ENCODE measurements at places on chromosomes 7 and 10.

- peak; percentile 35 for DNase-seq
Measured at GRCh38 chr10:794382-794956, 105.0 kb upstream of the DIP2C start.

GRCh38 chr10:125700355-125700911 is 17.5 kb upstream of the TEX36 start:
- no peak for DNase-seq

DNA sequence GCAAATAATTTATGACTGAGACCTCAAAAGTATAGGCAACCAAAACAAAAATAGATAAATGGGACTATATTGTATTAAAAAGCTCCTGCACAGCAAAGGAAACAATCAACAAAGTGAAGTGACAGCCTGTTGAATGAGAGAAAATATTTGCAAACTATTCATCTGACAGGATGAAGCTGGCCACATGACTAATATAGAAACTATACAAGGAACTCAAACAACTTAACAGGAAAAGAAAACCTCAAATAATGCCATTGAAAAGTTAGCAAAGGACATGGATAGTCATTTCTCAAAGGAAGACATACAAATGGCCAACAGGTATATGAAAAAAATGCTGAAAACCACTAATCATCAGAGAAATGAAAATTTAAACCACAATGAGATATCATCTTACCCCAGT is 245.1 kb downstream of the STK31 start:
- no peak for DNase-seq

GRCh38 chr7:104123786-104124185 is 84.0 kb downstream of the ORC5 start:
- DNase-seq = no peak

DNA sequence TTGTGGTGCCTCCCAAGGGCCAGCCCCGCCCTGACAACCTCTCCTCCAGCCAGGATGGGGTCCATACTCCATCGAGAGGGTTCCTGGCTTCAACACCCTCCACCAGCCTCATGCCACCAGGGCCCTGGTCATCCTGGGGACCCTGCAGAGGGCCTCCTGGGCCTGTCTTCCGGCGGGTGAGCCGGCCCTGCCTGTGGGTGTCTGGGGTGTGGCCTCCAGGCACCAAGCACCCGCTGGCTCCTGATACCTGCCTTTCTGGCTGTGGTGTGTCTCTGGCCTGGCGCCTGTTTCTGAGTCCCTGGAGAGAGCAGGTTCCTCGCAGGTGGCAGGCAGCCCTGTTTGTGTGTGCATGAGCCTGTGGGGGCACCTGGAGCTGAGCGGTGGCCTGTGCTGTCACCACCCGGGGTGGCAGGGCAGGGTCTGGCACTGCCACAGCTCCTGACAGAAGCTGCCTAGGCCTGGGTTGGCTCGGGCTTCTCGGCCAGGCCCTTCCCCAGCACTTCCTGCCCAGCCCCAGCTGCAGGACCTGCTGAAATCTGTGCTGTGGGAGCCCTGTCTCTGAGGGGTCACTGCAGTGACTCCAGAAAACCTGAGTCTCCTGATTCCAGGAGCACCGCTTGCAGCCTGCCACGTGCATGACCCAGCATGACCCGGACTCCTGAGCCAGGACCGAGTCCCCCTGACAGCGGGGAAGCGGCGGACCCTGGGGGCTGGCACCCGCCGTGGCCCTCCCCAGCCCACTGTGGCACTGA is 18.4 kb downstream of the ADAM8 start:
- peak; percentile 48 for DNase-seq

DNA sequence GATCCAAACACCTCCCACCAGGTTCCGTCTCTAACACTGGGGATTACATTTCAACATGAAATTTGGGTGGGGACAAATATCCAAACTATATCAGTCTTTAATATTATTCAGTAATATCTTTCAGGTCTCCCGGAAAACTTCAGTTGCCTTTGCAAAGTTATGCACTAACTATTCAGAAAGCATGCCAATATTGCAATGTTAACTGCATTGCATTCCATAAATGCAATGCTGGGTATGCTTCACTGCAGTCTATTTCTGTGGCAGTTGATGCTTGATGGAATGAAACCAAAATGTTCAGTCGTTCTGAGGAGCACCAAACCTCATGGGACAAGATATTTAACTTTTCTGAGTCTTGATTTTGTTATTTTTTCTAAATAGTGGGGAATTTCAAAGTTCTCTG is 147.5 kb downstream of the SLC16A9 start:
- no peak for DNase-seq

DNA sequence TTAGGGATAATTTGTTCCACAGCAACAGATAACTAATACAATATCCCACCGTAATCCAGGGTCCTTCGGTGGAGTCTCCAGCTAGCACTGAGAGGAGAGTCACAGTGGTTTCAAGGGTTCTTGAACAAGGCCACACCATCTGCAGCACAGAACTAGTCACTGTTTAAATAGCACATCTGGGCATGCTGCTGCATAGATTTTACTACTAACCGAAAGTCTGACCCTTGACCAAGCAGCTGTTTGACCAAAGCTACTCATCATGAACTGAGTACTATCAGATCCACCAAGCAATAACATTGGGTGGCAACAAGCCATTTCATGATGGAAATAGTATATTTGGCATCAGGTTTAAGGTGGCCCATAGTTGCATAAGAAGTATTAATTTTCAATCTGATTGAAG is 53.2 kb downstream of the ANKMY2 start:
- no peak for DNase-seq

GRCh38 chr10:127265288-127265687 is 68.9 kb upstream of the INSYN2A start:
- DNase-seq = no peak

DNA sequence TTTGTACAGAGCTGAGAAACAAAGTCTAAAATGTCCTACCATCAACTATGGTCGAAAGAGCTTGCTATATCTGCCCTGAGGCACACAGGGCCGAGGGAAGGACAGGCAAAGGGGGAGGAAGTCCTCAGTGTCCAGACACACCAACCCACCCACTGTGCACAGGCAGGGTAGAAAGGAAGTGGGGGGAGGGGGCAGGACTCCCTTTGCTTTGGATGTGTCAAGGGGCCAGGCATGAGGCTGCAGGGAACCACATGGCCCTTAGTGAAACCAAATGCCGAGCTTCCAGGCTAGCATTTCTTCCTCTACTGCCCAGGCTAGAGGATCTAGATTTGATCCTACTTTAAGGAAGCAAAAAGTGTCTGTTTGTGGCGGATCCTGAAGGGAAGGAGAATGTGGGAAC is 28.6 kb downstream of the KCNH2 start:
- no peak for DNase-seq

- no peak for DNase-seq
Measured at GRCh38 chr7:121433775-121434174, 37.7 kb upstream of the FAM3C start.

GRCh38 chr10:28300027-28300426 is 2.8 kb downstream of the MPP7 start:
- no peak for DNase-seq

DNA sequence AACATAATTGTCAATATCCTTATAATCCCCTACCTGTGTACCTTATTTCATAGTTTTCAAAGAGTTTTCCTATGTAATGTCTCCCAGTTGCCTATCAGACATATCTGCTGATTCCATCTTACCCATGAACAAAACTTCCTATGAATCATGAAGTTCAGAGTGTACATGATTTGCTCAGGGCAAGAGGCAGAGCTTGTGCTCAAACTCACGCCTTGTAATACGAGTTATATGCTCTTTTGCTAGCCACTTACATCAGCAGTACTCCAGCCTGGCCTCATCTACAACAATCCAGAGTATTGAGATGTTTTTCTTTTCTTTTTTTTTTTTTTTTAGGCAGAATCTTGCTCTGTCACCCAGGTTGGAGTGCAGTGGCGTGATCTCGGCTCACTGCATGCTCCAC is 11.8 kb downstream of the PKD2L1 start:
- no peak for DNase-seq

GRCh38 chr7:141562543-141562942 is 11.3 kb downstream of the AGK start:
- DNase-seq = no peak

DNA sequence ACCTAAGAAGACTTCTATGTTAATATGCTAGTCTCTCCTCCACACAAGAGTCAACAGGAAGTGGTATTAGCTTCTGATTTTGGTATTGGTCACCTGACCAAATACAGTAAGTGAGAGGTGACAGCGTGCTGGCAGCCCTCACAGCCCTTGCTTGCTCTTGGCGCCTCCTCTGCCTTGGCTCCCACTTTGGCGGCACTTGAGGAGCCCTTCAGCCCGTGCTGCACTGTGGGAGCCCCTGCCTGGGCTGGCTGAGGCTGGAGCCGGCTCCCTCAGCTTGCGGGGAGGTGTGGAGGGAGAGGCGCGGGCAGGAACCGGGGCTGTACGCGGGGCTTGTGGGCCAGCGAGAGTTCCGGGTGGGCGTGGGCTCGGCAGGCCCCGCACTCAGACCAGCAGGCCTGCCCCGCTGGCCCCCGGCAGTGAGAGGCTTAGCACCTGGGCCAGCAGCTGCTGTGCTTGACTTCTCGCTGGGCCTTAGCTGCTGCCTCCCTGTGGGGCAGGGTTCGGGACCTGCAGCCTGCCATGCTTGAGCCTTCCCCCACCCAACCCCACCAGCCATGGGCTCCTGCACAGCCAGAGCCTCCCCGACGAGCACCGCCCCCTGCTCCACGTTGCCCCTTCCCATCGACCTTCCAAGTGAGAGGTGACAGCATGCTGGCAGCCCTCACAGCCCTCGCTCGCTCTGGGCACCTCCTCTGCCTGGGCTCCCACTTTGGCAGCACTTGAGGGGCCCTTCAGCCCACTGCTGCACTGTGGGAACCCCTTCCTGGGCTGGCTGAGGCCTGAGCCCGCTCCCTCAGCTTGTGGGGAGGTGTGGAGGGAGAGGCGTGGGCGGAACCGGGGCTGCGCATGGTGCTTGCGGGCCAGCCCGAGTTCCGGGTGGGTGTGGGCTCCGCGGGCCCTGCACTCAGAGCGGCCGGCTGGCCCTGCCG is 4.2 kb upstream of the ACSL5 start:
- no peak for DNase-seq

DNA sequence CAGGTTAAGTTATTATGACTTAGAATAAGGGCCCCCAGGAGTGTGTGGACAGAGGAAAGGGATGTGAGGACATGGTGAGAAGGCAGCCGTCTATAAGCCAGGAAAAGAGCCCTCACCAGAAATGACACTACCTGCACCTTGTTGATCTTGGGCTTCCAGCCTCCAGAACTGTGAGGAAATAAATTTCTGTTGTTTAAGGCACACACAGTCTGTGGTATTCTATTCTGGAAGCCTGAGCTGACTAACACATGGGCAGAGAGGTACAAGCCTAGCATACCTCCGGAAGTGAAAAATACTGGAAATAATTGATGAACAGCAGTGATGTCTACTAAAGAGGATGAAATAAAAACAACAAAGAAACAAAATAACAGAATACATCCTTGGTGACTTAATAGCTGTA is 46.1 kb upstream of the GRB10 start:
- no peak for DNase-seq

GRCh38 chr7:12827920-12828319 is 140.5 kb downstream of the ARL4A start:
- no peak for DNase-seq

- DNase-seq = no peak
Measured at GRCh38 chr7:134485203-134485602, 26.3 kb upstream of the AKR1B1 start.

DNA sequence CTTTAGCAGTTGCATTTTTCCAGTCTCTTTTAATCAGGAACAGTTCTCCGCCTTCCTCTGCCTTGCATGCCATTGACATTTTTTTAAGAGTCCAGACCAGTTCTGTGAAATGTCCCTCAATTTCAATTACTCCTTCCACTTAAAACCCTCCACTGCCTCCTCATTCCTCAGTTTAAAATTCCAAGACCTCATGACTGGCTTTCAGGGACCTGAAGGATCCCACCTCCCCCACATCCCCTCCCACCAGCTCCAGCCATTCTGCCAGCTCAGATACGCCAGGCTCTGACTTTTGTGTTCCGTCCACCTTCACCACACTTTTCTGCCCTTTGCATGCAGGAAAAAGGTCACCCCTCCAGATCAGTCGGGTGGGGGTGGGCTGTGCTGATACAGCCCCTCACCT is 8.7 kb downstream of the TNRC18 start:
- no peak for DNase-seq

GRCh38 chr10:5466451-5467206 is 32.7 kb downstream of the CALML5 start:
- DNase-seq = peak; percentile 60

- DNase-seq = no peak
Measured at GRCh38 chr10:5547931-5548660, 23.3 kb downstream of the CALML3 start.

GRCh38 chr7:42081671-42082070 is 155.3 kb downstream of the GLI3 start:
- DNase-seq = no peak

GRCh38 chr10:86346799-86347665 is 19.6 kb downstream of the GRID1 start:
- no peak for DNase-seq

DNA sequence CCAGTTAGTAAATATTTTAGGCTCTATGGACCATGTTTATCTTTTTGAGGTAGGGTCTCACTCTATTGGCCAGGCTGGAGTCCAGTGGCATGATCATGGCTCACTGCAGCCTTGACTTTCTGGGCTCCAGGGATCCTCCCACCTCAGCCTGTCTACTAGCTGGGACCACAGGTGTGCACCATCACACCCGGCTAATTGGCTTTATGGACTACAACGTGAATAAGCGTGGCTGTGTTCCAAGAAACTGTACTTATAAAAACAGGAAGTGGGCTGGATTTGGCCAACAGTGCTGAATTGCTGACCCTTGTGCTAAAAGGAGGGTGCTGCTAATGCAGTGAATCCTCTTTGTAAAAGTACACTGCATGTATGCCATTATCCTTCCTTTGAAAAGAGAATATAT is 111.7 kb upstream of the CDK13 start:
- peak; percentile 96 for DNase-seq

DNA sequence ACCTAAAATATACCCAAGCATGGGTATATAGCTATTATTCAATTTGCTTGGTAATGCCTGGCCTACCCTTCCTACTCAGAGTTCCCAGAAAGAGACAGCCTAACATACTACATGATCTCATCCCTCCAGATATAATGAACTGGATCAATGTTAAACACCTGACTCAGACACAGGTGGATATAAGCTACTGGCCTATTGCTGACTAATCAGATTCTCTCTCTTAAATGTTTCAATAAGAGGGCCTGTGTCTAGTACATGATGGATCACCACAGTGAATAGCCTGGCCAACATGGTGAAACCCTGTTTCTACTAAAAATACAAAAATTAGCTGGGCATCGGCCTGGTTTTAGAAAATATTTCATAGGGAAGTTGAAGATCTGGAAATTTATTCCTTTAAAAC is 54.1 kb downstream of the COPG2 start:
- no peak for DNase-seq

GRCh38 chr7:157484411-157485081 is 147.7 kb downstream of the DNAJB6 start:
- DNase-seq = no peak

DNA sequence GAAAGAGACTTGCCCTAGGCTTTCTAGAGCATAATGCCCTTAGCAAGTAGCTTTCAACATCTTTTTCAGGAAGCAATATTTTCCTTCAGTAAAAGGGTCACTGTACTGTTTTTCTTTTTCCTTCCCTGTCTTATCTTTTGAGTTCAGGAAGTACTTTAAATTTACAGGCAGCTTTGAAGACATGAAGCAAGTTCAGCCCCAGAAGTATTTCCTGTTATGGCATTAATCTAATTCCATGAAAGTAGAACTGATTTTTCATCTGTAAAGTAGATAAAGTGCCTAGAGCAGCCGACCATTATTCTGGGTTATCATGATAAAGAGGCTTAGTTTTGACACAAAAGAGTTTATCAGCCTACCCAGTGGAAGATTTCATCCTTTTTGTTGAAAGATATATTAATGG is 288.2 kb downstream of the ADK start:
- DNase-seq = no peak

- DNase-seq = no peak
Measured at GRCh38 chr10:99316374-99316773, 12.8 kb upstream of the CNNM1 start.
